ENCODE measurements at places on chromosomes 3 and 15.

- peak; percentile 50 for DNase-seq
Observed at GRCh38 chr3:35664460-35664919, 25.2 kb downstream of the ARPP21 start.

DNA sequence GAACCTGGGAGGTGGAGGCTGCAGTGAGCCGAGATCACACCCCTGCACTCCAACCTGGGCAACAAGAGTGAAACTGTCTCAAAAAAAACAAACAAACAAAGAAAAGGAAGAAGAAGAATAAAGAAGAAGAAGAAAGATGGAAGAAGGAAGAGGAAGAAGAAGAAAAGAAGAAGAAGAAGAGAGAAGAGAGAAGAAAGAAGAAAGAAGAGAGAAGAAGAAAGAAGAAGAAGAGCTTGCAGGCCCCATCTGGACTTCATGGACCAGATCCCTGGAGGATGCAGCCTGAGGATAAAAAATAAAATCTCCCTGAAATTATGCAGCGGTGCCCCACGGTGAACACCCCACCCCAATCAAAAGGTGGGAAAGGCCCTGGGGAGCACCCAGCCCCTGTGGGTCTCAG lies 8.8 kb upstream of the MESP1 start:
- DNase-seq = no peak

- DNase-seq = no peak
Observed at GRCh38 chr3:172140499-172141391, 101.4 kb downstream of the FNDC3B start.

- DNase-seq = no peak
Observed at GRCh38 chr3:118761291-118761606, 273.4 kb downstream of the IGSF11 start.

DNA sequence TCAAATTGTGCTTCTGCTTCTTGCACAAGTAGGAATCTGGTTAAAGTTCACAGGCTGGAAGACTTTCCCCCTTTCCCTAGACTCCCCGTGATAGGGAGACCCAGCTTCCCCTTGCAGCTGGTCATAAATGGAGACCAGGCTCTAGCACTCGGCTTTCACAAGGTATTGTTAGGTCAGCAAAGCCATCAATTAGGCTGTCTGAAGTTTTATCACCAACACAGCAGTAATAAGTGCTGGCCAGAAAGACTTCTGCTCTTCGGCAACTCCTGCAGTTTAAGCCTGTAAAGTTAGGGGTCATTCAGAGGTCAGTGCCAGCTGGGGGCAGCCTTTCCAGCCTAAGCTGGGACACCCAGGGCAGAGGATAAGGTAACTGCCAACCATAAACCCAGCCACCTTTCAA lies 203.4 kb downstream of the MEIS2 start:
- peak; percentile 12 for DNase-seq

DNA sequence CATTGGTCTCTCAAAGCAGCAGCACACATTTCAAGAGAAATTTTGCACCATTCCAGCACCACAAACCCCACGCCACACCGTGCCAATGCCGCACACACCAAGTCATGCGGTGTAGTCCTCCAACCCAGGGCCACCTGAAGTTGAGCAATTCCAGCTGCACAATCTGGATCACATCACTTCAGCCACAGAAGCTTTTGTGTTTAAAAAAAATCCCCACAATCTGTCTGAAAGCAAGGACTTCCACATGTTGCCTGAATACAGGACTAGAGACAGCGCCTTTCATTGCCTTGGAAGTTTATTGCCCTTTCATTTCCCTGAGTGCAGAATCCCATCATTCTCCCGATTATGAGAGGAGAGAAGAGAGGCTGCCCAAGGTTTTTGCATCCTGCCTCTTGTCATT lies 175.6 kb upstream of the BCL6 start:
- DNase-seq = no peak

GRCh38 chr3:13652728-13653127 lies 103.8 kb downstream of the FBLN2 start:
- no peak for DNase-seq

GRCh38 chr15:87777054-87777561 lies 479.4 kb downstream of the NTRK3 start:
- DNase-seq = no peak

GRCh38 chr15:64642875-64643274 lies 132.5 kb downstream of the RBPMS2 start:
- no peak for DNase-seq

DNA sequence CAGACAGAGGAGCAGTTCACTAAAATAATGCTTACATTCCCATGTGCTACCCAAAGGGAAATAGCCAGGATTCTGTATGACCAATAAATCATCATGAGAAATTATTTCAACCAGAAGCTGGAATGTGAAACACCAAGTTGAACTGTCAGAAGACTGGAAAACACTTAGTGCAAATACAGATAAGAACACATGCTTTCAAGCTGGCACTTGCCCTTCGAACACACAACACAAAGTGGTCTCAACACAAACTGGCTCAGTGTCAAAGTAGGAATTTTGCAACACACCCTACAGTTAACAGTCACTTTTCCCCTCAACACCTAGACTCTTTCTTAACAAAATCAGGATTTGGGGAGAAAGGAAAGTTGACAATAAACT lies 1.3 kb downstream of the FSD2 start:
- no peak for DNase-seq

- no peak for DNase-seq
Observed at GRCh38 chr3:62835554-62836236, 39.5 kb downstream of the CADPS start.

GRCh38 chr3:23459465-23459864 lies 256.3 kb downstream of the UBE2E2 start:
- no peak for DNase-seq

DNA sequence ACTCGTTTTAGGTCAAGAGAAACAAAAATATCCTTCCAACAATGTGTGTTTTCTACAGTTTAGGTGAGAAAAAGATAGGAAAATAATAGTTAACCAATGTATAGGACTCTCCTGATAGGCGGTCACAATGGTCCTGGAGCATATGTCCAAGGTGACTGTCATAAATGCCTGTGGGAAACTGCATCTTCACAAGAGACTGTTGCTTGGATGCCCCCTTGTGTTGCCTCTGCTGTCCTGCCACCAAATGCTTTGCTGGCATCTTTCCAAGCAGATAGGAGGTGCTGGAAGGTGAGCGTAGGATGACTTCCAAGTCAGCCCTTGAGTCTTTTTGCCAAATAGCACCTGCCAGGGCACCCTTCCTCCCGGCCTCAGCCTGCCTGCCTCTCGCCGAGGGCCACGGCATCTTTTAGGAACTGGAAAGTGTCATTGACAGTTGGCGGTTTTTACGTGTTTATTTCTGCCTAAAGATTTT lies 24.1 kb upstream of the SACM1L start:
- peak; percentile 60 for DNase-seq

Measured in neural progenitor cell (in vitro differentiated cells).